Activated naive CD8-positive, alpha-beta T cell treated with anti-CD3 and anti-CD28 coated beads, Interleukin-2, amount 10 ng/mL, durations not matched to agents 7 days and 5 days (primary cell): ENCODE measurements at places on chromosomes 4 and X.
A peak's percentile ranks its signal among the peaks of the same experiment; 100 is the strongest.

DNA sequence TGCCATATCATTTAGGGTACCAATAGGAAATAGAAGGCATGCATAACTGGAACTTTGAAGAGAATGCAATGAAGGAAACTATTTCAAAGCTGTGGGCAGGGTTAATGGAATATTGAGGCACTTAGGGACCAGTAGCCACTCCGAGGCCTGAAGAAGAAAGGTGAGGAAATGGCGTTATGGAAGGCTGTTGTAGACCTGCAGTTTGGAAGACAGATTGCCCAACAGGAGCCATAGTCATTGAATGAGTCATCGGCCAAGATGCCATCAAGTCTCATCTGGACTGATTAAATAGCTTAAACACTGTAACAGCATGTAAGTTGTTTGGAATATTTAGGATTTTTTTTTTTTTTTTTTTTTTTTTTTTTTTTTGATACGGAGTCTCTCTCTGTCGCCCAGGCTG, 11.6 kb downstream of the CXCL13 start:
- DNase-seq, result no peak

GRCh38 chr4:151736361-151736760, 24.4 kb downstream of the GATB start:
- no peak for DNase-seq

DNA sequence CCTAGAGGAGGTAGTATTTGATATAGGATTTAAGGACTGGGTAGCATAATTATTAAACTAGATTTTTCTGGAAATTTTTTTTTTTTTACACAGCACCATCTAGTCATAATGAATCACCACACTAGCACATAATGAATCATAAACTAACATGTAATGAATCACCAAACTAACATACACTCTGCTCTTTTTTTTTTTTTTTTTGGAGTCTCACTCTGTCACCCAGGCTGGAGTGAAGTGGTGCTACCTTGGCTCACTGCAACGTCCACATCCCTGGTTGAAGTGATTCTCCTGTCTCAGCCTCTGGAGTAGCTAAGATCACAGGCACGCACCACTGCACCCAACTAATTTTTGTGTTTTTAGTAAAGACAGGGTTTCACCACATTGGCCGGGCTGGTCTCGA, 92.5 kb downstream of the FAM13A start:
- DNase-seq, result no peak

GRCh38 chr4:166501941-166502382, 628.9 kb downstream of the TLL1 start:
- no peak for DNase-seq

GRCh38 chrX:150199803-150200202, 163.3 kb upstream of the MAMLD1 start:
- DNase-seq, result no peak

- DNase-seq, result no peak
These were observed 336.9 kb downstream of the ZNF674 start for GRCh38 chrX:46208225-46208854.

DNA sequence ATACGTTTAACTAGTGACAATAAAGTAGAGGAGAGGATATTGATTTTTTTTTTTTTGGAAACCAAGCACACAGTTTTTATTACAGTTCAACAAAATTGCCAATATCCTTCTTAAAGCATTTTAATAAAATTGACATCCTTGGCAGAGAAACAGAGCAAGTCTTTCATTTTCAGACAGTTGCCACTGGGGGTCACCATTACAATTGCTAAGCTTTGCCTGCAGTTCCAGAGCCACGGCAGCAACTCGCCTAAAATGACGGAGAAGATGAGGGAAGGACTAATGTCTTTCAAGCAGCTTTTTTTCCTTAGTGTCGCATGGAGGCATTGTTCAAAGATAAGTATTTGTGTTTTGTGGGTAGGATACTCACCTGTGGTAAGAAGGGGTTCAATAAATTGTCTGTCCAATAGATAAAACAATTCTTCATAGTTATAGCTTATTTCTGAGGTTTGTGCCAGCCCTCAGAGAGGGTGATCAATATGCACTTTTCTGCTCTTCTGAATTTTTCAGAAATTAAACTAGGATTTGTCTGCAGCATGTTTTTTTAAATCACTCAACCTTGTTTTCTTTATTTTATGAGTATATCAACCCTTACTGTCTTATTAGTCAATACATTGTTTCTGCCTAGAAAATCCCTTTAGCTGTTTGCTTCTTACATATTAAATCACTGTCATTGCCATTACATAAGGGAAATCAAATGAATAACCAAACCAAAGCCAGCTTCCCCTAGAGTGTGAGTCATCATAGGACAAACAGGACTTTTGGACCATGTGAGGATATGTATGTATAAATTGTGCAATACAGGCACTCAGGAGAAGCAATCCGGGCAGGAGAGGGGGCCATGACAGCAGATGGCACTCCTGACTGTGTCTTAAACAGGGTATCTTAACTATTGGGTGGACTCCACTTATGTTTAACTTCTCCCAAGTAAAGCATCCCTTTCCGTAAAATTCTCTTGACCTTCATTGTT, 508.1 kb upstream of the ARX start:
- no peak for DNase-seq

GRCh38 chrX:48794911-48795515, 6.9 kb upstream of the HDAC6 start:
- DNase-seq, result no peak

DNA sequence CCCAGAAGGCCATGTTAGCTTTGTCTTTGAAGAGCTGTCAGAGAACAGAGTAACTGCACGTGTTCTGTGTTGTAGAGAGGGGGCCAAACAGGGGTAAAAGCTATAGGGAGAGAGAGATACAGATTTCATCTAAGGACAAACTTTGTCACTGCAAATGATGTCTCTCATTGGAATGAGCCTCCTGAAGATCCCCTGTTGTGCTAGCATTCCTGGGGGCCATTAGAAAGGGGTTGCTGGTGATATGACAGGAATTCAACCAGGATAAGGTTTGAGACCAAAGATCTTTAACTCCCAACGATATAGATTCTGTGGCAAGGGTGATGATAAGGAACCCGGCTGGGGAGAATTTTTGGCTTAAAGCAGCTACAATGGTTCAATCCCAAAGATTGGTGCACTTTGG, 16.8 kb downstream of the MID1 start:
- DNase-seq, result no peak

DNA sequence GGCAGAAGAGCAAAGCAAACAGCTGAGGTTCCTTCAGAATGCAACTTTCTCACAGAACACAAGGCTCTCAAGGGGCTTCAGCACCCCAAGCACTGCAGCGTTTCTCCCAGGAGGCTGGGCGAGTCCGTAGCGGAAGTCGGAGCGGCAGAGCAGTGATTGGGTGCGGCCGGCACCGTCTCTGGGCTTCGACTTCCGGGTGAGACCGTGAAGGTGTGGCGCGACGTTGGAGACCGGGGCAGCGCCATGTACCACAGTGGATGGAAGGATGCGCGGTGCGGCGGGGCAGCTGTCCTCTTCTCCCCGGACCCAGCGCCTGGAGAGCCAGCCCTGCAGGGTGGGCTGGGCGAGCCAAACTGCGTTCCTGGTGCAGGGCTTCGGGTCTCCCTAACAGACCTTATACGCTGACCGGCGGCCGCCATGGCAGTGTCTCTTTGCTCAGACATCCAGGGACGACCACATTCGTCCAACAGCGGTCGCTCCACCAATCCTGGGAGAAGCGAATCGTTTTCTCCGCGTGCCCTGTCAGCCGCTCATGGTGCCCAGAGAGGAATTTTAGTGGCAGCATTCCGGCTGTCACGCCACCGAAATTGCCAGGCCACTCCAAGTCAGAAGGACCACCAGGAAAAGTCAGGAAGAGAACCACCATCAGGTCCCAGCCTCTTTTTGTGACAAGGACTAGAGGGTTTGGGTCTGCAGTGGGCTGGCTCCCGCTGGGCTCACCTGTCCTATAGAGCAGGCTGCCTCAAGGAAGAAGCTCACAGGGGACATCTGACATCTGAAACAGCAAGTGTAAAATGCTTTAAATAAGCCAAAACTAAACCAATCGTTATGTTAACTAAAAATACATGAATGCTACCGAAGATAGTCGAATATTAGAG, 20.5 kb downstream of the TRIM61 start:
- peak; percentile 82 for DNase-seq

DNA sequence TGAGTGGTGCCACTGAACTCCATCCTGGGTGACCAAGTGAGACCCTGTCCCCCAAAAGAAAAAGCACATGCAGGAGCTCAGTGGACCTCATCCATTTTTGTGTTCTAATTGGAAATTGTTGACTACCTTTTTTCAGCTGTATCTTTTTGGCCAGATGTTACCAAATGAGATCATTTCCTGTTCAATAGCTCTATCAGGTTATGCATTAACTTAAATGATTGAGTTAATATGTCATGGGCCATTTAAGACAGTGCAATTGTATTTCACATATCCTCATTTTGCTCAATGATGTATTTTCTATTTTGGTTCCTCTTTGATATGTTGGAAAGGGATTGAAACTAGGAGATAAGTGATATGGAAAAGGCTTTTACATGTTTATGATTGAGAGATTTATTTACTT, 26.2 kb upstream of the RHOH start:
- no peak for DNase-seq
